ENCODE measurements at places on chromosomes 11 and 22.

GRCh38 chr11:44992181-44992582 lies 41.5 kb upstream of the TP53I11 start:
- no peak for DNase-seq

GRCh38 chr11:17526326-17526725 lies 17.9 kb downstream of the USH1C start:
- DNase-seq, result no peak

- DNase-seq, result no peak
Observed at GRCh38 chr11:27907530-27907929, 200.4 kb downstream of the KIF18A start.

- no peak for DNase-seq
Observed at GRCh38 chr22:27252282-27253049, 549.1 kb downstream of the MN1 start.

DNA sequence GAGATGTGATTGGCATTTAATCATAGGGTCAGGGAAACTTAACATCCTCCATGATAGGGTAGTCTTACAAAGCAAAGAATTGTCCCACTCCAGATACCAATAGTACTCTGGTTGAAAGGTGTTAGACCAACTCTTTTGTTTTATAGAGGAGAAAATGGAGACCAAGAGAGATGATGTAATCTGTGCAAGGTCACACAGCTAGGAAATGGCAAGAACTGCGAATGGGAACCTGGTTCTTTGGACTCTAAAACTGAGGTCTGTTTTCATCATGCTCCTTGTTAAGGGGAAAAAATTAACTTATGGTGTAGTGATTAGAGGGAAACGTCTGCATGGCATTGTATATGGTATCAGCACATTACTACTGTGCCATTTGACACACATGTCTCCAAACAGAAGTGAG lies 171.1 kb downstream of the COMMD9 start:
- no peak for DNase-seq

DNA sequence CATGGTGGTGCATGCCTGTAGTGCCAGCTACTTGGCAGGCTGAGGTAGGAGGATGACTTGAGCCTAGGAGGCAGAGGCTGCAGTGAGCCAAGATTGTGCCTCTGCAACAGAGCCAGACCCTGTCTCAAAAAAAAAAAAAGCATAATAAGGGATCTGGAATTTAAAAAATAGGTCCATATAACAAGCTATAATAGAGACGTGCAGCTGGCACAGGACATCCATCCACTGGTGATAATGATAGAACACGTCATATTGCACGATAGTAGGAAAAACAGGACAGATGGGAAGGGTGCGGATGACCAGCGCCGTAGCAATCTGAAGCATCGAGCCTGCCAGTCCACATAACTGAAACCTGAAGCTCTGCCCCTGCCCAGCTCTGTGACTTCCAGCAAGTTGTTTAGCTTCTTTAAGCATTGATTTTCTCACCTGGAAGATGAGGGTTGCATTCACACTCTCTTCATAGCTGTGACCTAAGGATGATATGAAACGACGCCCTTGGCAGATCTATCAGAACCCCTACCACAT lies 60.3 kb upstream of the PRODH start:
- DNase-seq, result no peak

- no peak for DNase-seq
Observed at GRCh38 chr22:42716221-42716620, 4.4 kb downstream of the A4GALT start.

DNA sequence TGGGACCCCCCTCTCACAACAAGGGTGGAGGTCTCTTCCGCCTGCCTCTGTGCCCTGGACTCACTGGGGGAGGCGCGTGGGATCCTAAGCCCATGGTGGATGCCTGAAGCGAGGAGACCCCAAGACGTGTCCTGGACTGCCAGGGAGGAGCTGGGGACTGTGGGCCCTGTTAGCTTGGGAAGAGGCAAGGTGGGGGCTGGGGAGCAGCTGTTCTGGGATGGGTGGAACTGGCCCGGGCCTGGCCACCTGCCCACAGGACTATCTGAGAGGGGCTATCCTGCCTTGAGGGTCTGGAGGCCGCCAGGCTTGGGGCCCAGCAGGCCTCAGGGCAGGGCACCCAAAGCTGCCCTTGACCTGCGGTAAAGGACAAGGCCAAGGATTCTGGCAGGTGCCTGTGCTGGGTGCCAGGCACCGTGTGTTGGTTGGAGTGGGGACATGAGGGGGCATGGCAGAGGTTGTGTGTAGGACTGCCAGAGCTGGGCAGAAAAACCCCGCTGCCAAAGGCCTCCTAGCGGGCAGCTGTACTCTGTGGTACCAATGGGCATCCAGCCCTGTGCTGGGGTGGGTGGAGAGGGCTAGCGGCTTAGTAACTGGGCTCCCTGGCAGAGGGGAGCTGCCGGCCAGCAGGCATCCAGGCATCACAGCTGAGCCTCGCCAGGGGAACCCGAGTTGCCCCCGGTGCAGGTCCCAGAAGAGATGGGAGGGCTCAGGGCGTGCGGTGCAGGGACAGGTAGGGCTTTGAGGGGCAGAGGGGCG lies 670 bp downstream of the LSP1 start:
- DNase-seq, result no peak

- DNase-seq, result no peak
Observed at GRCh38 chr22:46125311-46125710, 25.0 kb upstream of the PPARA start.

DNA sequence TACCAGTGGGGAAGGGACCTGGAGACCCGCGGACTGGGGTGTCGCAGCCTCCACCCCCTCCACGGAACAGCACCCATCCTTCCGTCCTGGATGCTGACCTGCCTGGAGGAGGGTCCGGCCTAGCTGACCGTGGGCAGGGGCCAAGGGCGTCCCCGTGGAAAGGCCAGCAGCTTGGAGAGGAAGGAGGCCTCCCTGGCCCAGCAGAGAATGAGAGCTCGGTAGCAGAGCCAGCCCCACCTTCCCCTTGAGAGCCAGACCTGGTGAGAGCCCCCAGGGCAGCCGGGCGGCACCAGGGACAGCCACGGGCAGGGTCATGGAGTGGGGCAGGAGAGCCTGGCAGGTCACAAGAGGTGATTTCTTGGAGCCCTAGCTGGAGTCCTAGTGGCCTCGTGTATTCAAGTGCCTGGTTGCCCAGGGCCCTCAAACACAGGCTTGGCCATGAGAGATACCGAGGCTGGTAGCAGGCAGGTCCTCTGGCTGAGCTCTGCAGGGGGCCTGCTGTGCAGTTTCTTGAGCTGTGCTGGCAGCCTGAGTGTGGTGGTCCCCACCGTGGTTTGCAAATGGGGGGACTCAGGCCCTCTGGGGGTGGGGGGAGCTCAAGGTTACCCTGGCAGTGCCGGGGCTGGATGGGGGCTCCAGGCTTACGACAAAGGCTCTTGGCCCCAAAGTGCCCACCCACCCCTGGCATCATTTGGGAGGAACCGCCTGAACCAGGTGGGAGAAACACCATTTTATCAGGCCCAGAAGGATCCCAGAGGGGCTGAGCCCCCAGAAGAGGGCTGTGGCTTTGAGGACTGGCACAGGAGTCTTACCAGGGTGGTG lies 7.6 kb downstream of the TSPAN32 start:
- DNase-seq, result no peak

DNA sequence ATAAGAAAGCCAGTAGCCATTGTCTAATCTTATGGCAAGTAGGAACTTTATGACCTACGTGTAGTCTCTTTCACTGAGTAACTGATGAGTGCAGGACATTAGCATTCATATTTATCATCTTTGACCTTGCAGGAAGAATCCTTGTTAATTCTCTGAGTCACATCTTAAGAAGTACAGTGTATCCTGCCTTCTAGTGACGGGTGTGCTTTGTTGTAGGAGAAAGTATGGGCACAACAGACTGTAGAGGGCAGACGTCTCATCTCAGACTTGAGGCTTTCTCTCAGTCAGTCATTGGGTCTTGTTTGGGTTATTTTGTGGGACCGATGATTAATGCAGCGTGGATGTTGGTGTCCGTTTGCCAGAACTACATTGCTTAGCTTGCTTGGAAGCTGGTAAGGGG lies 6.8 kb downstream of the RNF214 start:
- DNase-seq, result no peak

DNA sequence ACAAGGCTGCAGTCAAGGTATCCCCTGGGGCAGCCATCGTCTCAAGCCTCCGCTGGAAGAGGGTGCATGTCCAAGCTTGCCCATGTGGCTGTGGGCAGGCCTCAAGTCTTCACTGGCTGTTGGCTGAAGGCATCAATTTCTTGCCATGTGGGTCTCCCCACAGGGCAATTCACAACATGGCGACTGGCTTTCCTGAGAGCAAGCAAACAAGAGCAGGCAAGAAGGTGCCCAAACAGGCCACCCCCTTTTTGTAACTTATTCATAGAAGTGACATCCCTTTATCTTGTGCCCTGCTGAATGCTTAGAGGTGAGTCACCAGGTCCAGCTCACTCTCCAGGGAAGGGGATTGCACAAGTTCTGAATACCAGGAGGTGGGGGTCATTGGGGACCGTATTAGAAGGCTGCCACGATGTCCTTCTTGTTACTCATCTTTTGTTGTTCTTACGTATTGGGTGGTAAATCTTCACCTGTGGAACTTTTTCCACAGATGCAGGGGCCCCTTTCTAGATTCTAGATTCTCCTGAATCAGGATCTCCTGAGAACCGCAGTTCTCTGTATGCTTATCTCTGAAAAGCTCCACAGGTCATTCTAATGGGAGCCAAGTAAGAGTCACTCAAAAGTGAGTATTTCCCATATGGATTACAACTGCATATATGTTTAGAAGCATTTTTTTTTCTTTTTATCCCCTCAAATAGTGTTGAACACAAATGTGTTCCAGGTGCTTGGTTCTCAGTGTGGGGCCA lies 44.2 kb upstream of the MICAL2 start:
- DNase-seq, result no peak

DNA sequence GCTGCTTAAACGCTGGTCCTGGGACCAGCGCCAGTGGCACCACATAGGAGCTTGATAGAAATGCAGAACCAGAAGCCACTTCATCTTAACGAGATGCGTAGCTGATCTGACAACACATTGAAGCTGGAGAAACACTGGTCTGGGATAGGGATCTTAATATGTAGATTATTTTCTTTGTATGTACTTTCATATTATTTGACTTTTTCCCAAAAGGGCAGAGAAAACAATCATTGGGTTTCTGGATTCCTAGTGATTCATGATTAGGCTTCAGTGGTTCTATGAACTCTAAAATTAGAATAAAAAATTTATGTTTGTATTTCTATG lies 12.3 kb downstream of the MPEG1 start:
- DNase-seq, result no peak

- DNase-seq, result no peak
Observed at GRCh38 chr11:32529994-32530588, 53.5 kb upstream of the EIF3M start.

- no peak for DNase-seq
Observed at GRCh38 chr11:33560729-33561128, 139.9 kb downstream of the C11orf91 start.

GRCh38 chr11:35066783-35067423 lies 72.1 kb upstream of the CD44 start:
- DNase-seq, result no peak

DNA sequence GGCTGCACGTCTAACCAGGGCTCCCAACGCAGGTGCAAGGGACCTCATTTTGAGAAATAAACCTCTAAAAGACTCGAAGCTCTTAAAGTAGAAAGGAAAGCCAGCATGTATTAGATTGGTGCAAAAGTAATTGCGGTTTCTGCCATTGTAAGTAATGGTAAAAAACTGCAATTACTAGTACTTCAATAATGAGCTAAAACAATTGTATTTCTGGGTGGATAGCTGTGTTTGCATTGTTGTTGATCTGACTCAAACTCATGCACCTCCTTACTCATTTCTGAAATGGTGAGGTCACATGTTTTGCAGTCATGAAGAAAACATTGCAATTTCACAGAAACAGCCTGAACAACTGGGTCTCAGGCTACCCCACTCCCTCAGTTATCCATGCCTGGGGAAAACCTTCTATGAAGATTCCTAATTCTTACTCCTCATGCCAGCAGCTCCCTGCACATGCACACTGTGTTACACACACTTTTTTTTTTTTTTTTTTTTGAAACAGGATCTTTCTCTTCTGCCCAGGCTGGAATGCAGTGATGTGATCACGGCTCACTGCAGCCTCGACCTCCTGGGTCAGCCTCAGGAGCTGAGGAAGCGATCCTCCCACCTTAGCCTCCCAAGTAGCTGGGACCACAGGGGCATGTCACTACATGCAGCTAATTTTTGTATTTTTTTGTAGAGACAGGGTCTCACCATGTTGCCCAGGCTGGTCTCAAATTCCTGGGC lies 24.6 kb downstream of the VWCE start:
- no peak for DNase-seq

DNA sequence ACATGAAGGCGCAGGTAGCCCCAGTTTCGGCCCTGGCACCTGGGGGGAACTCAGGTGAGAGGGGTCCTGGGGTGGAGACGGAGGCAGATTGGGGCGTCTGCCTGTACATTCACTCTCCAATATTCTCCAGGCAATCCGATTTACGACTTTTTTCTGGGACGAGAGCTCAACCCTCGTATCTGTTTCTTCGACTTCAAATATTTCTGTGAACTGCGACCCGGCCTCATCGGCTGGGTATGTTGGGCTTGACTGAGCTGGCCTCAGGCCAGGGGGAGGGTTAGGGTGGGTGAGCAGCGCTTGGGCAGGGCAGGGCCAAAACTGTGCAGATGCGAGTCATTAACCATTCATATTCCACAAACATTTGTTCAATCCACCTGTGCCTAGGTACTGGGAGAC lies 1.7 kb downstream of the TM7SF2 start:
- DNase-seq, result no peak
